ENCODE measurements at places on chromosomes 1 and 21. TPM values are rescaled to one million over a fixed set of nuclear protein-coding genes. Genes with fewer than 3 reads are reported as not detected.
A peak's percentile ranks its signal among the peaks of the same experiment; 100 is the strongest.

The FAM163A gene
- not detected for total RNA-seq

- DNase-seq: peak; percentile 92
- H3K27me3 ChIP-seq: no peaks in the 10 kb centered on the region
- H3K27ac ChIP-seq: peak within 1 kb of the TSS; percentile 77
- peak within 1 kb of the TSS; percentile 72 for H3K4me3 ChIP-seq
- H3K36me3 ChIP-seq: no peaks in the 10 kb centered on the region
Measured at GRCh38 chr1:182789138-182790076, at the start of gene NPL. TSS of gene NPL (plus strand) at chr1:182789773. CDS start at chr1:182794372, 4,599 bp downstream.

DNA sequence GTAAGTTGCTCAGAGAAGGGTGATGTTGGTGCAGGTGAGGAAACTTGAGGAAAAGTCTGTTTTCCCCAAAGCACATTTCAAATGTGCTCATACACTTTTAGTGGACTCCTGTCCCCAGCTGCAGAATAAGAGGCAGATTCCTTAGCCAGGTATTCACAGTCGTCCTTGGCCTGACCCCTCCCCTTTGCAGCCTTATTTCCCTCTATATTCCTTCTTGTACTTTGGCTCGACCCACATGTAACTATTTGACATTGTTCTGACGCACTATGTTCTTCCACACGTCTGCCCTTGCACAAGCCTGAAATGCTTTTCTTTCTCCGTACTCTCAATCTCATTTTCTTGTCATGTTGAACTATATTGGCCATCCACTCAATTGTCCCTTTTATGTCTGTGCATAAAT, 498.4 kb upstream of the USP24 start:
- H3K4me3 ChIP-seq: no peak overlapping the region
- no peak overlapping the region for H3K27ac ChIP-seq
- H3K27me3 ChIP-seq: no peaks in the 10 kb centered on the region
- peaks cover 10% of the 10 kb centered on the region for H3K4me1 ChIP-seq

- no peaks in the 10 kb centered on the region for H3K36me3 ChIP-seq
- H3K27ac ChIP-seq: no peak overlapping the region
- no peak overlapping the region for H3K4me3 ChIP-seq
- no peaks in the 10 kb centered on the region for H3K27me3 ChIP-seq
- no peak for DNase-seq
Measured at GRCh38 chr1:112901387-112901786, 54.6 kb downstream of the SLC16A1 start.

The KCNA2 gene
- total RNA-seq: 0.77 TPM

DNA sequence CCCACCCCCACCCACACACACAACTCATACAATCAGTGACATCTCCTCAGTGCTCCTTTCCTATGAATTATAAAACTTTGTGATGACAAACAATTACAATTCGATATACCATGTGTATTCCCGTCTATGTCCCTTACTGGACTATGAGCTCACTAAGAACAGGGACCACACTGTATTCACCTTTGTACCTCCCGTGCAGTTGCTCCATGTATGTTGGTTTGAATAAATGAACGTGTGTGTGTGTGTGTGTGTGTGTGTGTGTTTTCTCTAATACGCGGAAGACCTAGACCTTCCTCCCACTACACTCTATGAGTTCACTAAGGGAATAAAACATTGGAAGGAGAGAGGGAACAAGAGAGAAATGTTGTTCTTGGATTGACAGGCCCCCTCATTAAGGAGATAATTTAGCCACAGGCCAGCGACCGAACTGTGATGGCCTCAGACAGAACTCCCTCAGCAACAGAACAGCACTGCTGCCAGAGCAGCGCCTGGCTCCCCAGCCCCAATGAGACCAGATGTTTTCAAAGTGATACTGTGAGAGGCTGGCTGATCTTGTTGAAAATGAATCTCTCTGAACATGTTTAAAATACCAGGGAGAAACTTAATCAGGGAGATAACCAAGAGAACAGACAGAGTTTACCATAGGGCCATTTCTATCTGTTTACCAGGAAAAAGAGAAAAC, 21.7 kb downstream of the BCAR3 start:
- peaks cover 13% of the 10 kb centered on the region for H3K36me3 ChIP-seq
- DNase-seq: no peak
- H3K4me3 ChIP-seq: no peak overlapping the region
- H3K27me3 ChIP-seq: no peaks in the 10 kb centered on the region

DNA sequence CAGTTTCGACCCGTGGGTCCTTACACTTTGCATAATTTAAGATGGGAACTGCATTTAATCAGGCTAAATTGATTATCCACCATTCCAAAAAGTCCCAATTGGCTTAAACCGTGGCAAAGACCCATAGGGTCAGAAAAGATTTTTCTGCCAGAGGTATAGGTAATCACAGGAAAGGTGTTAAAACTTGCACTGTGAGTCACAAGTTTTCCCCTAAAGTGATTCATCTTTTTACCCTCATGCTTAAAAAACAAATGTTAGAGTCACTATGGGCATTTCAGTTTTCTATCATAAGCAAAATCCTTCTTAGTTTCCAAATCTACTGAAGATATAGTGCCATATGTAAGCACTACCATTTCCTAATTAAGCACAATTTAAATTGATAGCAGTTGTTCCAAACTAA, 1079.8 kb downstream of the ADGRL2 start:
- H3K4me3 ChIP-seq: no peak overlapping the region
- H3K27ac ChIP-seq: no peak overlapping the region
- no peaks in the 10 kb centered on the region for H3K36me3 ChIP-seq
- no peaks in the 10 kb centered on the region for H3K4me1 ChIP-seq

Measured in lower lobe of right lung (tissue), 2 donors.